SW 1271 (cell line): ENCODE measurements at places on chromosomes 2 and 18.

- no peak for DNase-seq
These were observed 1.2 kb downstream of the CDK15 start for GRCh38 chr2:201807452-201807999.

DNA sequence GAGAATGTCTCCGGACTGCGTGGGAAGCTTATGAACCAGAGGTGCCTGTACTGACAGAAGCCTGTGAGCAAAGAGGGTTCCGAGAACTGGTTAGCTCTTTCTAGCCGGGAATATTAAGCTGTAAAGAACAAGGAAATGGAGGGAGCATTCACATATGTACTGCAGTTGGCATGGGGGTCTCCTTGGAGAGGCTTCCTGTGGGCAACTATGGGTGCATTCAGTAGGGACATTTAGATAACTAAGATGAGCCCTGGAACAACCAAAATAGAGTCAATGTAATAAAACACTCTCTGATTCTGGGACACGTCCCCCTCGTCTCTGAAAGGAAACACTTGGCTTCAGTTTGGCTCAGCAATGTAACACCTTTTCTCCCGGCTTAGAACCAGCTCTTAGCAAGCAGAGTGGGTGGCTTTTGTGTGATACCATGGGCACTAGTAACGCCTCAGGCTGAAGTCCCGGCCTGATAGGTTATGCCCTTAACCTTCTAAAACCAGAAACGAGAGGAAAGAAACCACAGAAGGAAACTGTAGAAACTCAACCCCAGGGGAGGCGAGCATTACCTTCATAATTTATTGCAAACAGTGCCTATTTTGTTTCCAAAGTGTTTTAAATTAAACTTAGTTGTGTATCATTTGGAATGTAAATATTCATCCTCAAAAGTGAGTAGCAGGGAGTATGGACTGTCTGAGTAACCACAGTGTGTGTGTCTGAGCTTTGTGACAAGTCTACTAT lies 48.8 kb upstream of the LPIN2 start:
- DNase-seq = no peak

DNA sequence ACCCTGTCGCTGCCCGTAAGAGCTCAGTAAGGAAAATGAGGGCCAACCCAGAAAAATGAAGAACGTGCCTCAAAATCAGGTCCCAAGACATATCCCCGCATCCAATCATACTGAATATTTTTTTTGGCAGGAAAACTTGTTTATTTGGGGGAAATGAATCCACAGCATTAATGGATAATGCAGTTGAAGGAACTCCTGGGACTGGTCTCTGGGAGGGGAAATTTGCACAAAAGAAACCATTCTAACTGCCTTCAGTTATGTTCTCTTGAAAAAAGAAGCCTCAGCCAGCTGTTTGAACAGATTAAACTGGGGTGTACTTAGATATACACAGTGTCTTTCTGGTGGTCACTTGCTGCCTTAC lies 61.3 kb downstream of the SPRED2 start:
- DNase-seq = no peak

DNA sequence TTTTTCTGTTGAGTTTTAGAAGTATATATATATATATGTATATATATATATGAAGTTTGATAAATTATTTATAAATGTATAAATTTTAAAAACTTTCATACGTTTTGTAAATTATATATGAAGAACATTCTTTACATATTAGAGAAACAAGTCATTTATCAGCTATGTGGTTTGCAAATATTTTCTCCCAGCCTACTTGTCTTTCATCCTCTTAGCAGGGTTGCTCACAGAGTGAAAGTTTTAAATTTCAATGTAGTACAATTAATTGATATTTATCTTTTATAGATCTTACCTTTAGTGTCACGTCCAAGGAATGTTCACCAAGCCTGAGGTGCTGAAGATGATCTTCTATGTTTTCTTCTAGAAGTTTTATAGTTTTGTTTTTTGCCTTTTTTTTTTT lies 78.3 kb upstream of the HS6ST1 start:
- DNase-seq = no peak

GRCh38 chr2:18311420-18312195 lies 248.8 kb downstream of the RDH14 start:
- no peak for DNase-seq

DNA sequence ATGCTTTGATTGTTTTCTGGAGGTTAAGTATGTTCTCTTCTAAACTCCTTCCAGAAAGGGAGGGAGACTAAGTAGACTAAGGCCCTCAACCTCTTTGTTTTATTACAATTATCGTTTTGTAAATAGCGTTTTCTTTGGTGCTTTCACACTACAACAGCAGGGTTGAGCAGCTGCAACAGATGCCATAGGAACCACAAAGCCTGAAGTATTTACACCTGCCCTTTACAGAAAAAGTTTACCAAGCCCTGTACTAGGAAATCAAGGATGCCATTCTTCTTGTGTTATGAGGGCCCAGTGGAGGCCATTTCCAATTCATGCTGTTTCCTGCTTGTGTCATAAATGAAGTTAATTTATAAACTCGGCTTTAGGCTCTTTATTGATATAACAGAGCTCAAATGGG lies 914.8 kb downstream of the DCDC2C start:
- no peak for DNase-seq

DNA sequence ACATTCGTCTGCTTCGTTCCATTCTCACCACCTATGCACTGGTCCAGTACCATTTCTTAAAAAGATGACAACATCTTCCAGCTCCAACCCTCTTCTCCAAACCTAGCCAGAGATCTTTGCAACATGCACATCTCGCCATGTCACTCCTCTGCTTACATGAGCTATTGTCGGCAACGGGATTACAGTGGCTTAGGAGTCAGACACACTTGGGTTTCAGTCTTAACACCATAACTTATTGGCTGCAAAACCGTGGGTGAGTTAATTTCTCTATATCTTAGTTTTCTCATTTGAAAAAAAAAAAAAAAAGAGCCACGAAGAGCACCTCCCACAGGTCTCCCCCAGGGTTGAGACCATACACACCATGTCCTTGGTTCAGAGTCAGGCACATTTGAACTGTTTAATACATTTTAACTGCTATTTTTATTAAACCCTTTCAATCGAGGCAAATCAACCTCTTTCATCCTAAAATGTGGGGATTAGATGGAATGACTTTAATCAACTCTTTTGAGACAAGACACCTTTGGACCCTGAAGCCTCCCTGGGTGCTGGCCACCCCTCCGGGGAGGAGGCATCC lies 889 bp downstream of the ANKRD29 start:
- no peak for DNase-seq

- no peak for DNase-seq
These were observed 85.9 kb downstream of the SKA1 start for GRCh38 chr18:50460716-50461115.

DNA sequence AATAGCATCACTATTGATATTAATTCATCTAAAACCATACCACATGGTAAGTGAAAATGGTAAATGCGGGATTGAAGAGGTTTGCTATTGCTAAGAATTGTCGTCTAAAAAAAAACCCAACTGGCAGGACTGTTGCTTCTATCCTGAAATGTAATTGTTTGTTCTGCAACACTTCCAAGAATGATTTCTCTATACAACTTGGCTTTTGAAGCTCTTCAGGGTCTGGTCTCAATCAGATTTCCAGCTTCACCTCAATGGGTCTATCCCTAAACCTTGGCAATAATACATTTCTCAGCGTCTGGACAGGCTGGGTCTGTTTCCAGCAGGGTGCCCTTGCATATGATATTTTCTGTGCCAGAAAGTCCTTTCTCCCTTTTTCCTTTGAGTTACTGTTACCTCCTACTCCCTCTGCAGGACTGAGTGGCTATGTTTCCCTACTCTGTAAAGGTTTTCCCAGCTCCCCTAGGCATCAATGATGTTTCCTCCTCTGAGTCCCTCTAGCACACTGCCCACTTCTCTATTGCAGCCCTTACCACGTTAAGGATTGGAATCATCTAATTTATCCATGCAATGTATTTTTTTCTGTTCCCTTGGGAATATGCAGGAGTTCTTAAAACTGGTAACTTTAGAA lies 118.2 kb upstream of the REV1 start:
- DNase-seq = no peak
